A549 treated with AZD2906 at 1 μM for 4 hours (cell line): ENCODE measurements at places on chromosomes 7 and 10. TPM values are rescaled to one million over a fixed set of nuclear protein-coding genes. Genes with fewer than 3 reads are reported as not detected.

The GDF10 gene
- total RNA-seq: 0.03 to 0.08 TPM (median 0.05 TPM) in 5 replicates

The COL26A1 gene
- 0.44 to 0.74 TPM (median 0.52 TPM) in 5 replicates for total RNA-seq

The CAMK1D gene
- total RNA-seq: 7.6 to 8.5 TPM (median 8.2 TPM) in 5 replicates

The SFTPA1 gene
- total RNA-seq: not detected in 5 replicates

The IFIT2 gene
- total RNA-seq: 1.2 to 2.4 TPM (median 1.9 TPM) in 5 replicates

The AKR1D1 gene
- 0.03 to 0.09 TPM (median 0.05 TPM) in 3 of 5 replicates, not detected in the others for total RNA-seq

The ZDHHC4 gene
- total RNA-seq: 47.2 to 51.2 TPM (median 49.6 TPM) in 5 replicates

The WNT2 gene
- total RNA-seq: 0.05 TPM in 1 of 5 replicates, not detected in the others

The NUPR2 gene
- not detected in 5 replicates for total RNA-seq

The LEP gene
- not detected in 5 replicates for total RNA-seq

The SPDYE8 gene
- not detected in 5 replicates for total RNA-seq

The SYCE1 gene
- not detected in 5 replicates for total RNA-seq

The ENKUR gene
- total RNA-seq: 0.19 to 0.65 TPM (median 0.33 TPM) in 5 replicates

The CCL26 gene
- 7.7 to 10.9 TPM (median 7.9 TPM) in 5 replicates for total RNA-seq

The RNLS gene
- total RNA-seq: 6.9 to 9.3 TPM (median 8.8 TPM) in 5 replicates

The GNG11 gene
- 32.6 to 36.5 TPM (median 33.6 TPM) in 5 replicates for total RNA-seq

The MALRD1 gene
- total RNA-seq: not detected in 5 replicates

The NAT16 gene
- 0.13 to 0.19 TPM (median 0.15 TPM) in 5 replicates for total RNA-seq

The DENND2A gene
- total RNA-seq: 0.45 to 0.91 TPM (median 0.68 TPM) in 5 replicates

The SORBS1 gene
- total RNA-seq: 0.45 to 0.68 TPM (median 0.49 TPM) in 5 replicates

The IFT22 gene
- 48.2 to 53.5 TPM (median 52.8 TPM) in 5 replicates for total RNA-seq

The DIP2C gene
- 9.9 to 13.7 TPM (median 13.6 TPM) in 5 replicates for total RNA-seq

The CAMK2B gene
- total RNA-seq: 0.17 to 0.49 TPM (median 0.24 TPM) in 5 replicates

The COA1 gene
- total RNA-seq: 81.3 to 90.0 TPM (median 84.6 TPM) in 5 replicates

The CALHM3 gene
- 0.23 to 0.52 TPM (median 0.35 TPM) in 5 replicates for total RNA-seq

The GHRHR gene
- total RNA-seq: 0.10 TPM in 1 of 5 replicates, not detected in the others

The CYP2C8 gene
- total RNA-seq: not detected in 5 replicates

The EVX1 gene
- total RNA-seq: 0.09 to 0.22 TPM (median 0.14 TPM) in 5 replicates

The ANKRD61 gene
- total RNA-seq: 0.51 to 0.78 TPM (median 0.71 TPM) in 5 replicates

The NRCAM gene
- 82.7 to 120 TPM (median 103 TPM) in 5 replicates for total RNA-seq

The ANK3 gene
- 0.51 to 1.2 TPM (median 0.95 TPM) in 5 replicates for total RNA-seq

The TNRC18 gene
- 34.4 to 49.5 TPM (median 40.8 TPM) in 5 replicates for total RNA-seq

The TAC1 gene
- total RNA-seq: 0.07 TPM in 1 of 5 replicates, not detected in the others

The SLC39A12 gene
- total RNA-seq: not detected in 5 replicates

The FGFBP3 gene
- 2.1 to 2.7 TPM (median 2.6 TPM) in 5 replicates for total RNA-seq

The FEZF1 gene
- not detected in 5 replicates for total RNA-seq

The GRB10 gene
- 53.8 to 57.6 TPM (median 55.7 TPM) in 5 replicates for total RNA-seq

The LRRC4 gene
- total RNA-seq: not detected in 5 replicates

The ECHDC3 gene
- 9.4 to 10.9 TPM (median 10.4 TPM) in 5 replicates for total RNA-seq
